Fibroblast of the aortic adventitia (primary cell): ENCODE measurements at places on chromosomes 1 and 21. TPM values are rescaled to one million over a fixed set of nuclear protein-coding genes. Genes with fewer than 3 reads are reported as not detected.

DNA sequence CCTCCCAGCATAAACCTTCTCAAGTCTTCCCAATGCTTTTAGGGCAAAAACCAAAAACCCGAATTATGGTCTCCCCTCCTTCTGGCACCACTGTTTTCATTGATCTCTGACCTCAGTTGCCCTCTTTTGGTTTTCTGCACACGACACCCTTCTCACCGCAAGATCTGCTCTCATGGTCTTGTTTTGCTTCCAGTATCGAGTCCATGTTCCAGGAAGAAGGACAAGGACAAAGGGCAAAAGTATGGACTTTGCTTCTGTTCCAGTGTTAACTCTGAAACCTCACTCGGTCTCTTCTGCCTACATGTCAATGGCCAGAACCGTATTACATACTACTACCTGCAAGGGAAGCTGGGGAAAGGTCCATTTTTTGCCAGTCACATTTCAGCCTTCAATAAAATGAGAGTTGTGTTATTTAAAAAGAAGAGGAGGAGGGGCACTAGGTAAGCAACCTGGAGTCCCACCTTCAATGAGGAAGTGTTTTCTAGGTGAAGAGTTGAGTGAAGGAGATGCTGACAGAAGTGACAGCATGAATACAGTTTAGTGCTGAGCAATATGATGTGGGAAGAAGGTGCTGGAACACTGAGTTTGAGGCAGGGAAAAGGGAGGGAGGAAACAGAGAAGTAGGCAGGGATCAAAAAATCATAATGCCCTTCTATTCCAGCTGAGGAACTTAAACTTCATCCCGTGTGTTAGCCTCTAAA, 183.4 kb downstream of the FGGY start:
- no peak for DNase-seq

DNA sequence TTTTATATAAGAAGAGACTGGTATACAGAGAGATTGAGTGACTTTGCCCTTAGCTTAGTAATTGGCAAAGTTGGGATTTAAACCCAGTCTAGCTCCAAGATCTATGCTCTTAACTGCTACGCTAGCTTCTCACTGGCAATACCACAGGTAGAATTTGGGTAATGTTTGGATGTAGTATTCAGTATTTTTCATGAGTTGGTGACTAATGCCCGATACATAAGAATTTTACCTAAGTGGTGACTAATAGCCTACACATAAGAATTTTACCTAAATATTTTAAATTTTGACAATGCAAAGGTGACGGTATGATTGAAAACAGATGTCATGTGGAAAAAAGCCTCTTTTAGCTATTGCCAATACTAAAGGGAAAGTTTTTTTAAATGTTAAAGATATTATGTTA, 24.3 kb downstream of the GPSM2 start:
- no peak for DNase-seq

DNA sequence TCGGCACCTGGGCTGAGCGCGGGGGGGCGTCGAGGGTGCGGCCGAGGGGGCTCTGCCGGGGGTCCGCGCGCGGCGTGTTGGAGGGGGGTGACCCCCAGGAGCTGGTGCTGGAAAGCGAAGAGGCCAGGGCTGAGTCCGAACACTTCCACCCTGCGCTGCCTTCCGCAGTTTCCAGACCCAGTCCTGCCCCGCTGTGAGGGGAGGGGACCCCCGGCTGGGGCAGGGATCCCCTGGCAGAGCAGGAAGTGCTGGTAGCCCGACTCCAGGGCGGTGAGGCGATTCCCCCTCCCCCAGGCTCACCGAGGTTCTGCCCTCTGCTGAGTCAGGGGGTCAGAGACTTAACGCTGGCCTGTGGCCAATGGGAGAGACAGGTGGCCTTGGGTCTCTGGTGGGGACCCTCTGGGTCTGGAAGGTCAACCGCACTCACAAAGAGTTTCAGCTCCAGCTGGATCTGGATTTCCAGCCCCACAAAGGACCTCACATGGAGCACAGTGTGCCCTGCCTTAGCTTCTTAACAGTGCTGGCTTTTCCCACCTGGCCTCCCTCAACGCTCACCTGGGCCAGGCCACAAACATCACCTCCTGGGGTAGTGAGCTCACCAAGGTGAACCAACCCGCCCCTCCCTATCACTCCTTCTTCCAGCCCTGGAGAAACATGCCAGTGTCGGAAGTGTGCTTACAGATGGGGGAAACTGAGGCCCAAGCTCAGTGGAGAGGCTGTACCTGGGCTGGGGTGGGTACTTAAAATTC, 39.8 kb upstream of the SYNC start:
- no peak for DNase-seq

- no peak for DNase-seq
Observed at GRCh38 chr1:203167026-203167912, 8.4 kb downstream of the MYBPH start.

DNA sequence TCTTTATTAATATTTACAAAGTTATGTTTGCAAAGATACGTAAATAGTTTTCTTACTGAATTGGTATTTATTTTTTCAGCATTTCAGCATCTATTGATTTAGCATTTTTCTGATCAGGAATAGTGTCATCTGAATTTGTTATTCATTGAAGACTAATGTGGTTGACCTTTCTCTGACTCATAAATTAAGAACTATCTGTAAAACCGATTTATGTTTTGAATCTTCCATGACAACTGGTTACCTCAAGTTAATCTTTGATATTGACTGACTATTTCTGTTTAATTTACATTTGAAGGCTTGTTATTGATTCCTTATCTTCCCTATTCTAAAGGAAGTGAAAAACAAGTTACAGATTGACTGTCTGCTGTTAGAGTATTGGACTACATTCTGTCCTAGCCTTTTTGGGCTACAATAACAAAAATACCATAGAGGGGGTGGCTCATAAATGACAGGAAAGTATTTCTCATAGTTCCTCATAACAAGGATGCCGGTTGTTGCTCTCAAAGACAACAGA, 1131.4 kb downstream of the PLA2G4A start:
- no peak for DNase-seq

DNA sequence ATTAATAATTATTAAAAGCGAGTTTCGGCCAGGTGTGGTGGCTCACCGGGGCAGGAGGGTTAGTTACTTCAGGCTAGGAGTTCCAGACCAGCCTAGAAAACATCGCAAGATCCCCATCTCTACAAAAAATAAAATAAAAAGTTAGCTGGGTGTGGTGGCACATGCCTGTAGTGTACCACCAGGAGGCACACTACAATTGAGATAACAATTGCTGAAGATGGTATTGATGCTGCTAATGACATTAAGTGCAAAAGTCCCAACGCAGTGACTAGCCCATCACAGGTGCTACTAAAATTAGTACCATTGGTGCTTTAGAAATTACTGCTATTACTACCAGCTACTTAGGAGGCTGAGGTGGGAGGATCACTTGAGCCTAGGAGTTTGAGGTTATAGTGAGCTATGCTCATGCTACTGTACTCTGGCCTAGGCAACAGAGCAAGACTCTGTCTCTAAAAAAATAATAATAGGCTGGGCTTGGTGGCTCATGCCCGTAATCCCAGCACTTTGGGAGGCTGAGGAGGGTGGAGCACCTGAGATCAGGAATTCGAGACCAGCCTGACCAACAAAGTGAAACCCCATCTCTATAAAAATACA, 156.6 kb downstream of the GREM2 start:
- peak; percentile 22 for DNase-seq

DNA sequence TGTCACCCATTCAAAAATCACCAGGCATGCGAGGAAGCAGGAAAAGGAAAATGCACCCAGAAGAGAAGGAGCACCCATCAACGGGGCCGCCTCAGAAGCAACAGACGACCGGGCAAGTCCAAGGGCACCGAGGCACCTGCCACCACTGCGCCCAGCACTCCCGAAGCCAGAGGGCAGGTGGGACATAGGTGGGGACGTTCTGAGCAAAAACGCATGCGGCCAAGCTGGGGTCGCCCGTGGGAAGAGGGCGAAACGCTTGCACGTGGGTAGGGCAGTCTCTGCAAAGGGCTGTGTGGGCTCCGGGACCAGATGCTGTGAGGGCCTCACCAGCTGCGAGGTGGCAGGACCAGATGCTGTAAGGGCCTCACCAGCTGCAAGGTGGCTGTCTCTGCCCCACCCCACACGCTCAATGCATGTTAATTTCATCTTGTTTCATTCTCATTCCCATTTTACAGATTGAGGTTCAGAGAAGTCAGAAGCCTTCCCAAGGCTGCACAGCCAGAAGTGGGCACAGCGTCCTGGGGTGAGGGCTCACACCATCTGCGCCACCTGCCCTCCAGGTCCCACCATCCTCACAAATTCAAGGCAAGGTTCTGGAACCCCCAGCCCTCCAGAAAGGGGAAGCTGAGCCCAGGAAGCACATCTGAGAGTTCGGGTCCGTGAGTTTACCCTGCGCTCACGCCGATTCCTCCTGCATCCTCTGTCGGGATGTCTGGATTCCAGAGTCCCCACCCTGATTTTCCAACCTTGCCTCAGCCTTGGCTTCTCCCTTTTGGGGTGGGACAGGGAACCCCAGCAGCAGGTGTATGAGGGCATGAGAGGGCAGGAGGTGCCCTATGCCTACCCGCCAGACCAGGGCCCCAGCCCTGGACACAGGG, 8.2 kb upstream of the SAMD11 start:
- no peak for DNase-seq

GRCh38 chr1:189499736-189500135, 977.9 kb downstream of the BRINP3 start:
- no peak for DNase-seq

- no peak for DNase-seq
Observed at GRCh38 chr1:3651930-3652547, at the start of gene TP73. Gene TP73 (plus strand): TSS chr1:3652516. CDS start chr1:3682366, 29,850 bp downstream.

GRCh38 chr1:48869116-48869893, 92.6 kb upstream of the BEND5 start:
- peak; percentile 83 for DNase-seq

Gene FALEC
- total RNA-seq = not detected in 2 replicates

Gene OLIG2
- total RNA-seq = not detected in 2 replicates

Gene LCE2B
- total RNA-seq = not detected in 2 replicates

Gene SPTA1
- total RNA-seq = 1.2 TPM in 1 of 2 replicates, not detected in the other
